ENCODE measurements at places on chromosomes 2 and 18.
A peak's percentile ranks its signal among the peaks of the same experiment; 100 is the strongest.

DNA sequence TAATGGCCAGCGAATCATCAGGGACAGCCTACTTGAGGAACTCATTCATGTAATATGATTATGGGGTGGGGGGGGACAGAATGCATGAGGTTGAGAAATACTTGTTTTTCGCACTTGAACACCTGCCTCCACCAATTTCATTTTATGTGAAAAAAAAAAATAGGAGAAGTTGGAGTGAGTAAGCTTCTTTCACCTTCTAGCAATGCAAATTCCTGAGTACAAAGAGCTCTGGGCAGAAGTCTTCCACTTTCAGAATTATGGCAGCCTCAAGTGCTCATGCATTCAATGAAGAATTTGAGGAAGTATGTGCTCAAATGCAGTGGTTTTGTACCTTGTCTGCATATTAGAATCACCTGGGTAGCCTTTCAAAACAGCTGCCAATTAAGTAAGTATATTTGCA lies 40.1 kb upstream of the GPD2 start:
- no peak for DNase-seq

DNA sequence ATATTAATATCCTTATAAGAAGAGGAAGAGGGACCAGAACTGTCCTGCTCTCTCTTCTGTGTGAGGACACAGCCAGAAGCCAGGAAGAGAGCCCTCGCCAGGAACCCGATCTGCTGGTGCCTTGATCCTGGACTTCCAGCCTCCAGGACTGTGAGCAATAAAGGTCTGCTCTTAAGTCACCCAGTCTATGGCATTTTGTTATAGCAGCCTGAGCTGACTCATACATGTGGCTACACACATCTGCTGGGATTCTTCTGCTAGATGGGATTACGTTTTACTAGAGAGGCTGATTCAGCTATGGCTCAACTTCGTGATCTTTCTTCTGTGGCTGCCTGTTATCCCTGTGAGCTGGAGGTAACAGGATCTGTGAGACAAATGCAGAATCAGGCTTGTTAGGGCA lies 29.6 kb downstream of the ARL4C start:
- DNase-seq = peak; percentile 65

- peak; percentile 87 for DNase-seq
Measured at GRCh38 chr2:118309946-118310680, 221.8 kb downstream of the INSIG2 start.

GRCh38 chr2:202035089-202035940 lies 1.7 kb downstream of the FZD7 start:
- DNase-seq = peak; percentile 90

GRCh38 chr2:126796931-126797621 lies 101.6 kb upstream of the TEX51 start:
- DNase-seq = no peak

- DNase-seq = peak; percentile 33
Measured at GRCh38 chr2:189540551-189540950, 40.0 kb downstream of the SLC40A1 start.

GRCh38 chr2:64581777-64582539 lies 57.8 kb downstream of the AFTPH start:
- DNase-seq = no peak

DNA sequence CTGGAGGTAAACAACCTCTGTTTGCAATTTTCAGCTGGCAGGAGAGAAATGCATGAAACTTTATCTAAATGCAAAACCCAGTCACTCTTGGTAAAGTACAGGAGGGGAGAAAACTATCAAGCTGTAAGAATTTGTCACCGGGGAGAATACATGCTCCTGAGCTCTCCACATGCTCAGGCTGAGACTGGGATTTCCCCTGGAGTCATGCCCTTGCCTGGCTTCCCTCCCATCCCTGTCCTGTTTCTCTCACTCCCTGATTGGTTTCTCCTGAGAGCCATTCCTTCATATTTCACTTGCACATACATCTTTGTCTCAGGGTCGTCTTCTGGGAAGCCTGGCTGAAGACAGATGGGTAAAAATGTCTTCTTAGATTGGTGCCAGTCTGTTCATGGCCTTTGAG lies 52.9 kb upstream of the SPATS2L start:
- DNase-seq = peak; percentile 60

- DNase-seq = peak; percentile 65
Measured at GRCh38 chr18:9516437-9517064, 41.2 kb downstream of the RALBP1 start.

GRCh38 chr2:112644155-112644932 lies 1.4 kb upstream of the SLC20A1 start:
- no peak for DNase-seq

DNA sequence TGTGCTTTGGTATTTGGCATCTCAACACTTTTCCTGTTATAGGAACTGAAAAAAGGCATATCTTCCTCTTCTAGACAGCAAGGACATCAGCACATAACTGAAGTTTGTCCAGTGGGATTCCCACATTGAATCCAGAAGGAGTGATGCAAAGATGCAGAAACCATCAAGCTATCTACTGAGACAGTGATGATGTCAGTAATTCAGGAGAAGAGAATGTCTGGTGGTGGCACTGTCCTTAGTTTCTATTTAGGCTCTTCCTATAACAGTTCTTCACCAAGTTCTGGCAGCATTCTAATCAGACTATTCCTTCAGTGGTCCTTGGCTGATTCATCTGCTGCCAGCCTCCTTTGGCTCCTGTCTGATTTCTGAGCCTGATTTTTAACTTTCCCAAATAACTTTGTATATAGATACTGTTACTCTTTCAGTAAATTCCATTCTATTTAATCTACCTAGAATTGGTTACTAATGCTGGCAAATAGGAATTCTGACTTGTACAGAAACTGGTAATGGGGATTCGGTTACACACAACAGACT lies 56.6 kb upstream of the AGPS start:
- DNase-seq = peak; percentile 55

GRCh38 chr18:33914399-33914798 lies 310.3 kb downstream of the NOL4 start:
- no peak for DNase-seq

DNA sequence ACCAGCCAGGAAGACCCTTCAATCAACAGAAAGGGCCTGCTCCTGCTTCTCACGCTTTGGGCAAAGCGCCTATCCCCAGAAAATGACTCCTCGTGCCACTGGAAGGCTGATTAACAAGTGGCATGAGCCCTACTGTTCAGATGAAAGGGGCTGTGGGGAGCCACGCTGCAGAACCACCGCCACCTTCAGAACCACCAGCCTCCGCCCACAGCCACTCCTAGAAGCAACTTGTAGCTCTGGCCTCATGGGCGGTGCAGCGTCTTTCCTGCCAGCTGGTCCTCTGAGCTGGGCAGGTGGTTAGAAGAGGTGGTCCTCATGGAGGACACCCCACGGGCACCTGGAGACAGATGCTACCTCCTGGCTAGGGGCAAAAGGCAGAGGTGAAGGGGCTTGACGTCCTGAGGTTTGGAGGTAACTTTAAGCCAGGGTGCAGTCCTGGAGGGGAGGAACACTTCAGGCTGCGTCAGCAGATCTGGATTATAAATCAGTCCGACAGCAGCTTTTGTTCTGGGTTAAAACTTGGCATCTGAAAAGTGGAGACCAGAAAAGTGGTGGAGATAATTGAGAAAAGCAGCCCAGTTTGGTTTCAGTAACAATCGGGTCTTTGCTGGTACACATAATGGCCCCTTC lies 861 bp upstream of the SEMA4C start:
- DNase-seq = peak; percentile 31

DNA sequence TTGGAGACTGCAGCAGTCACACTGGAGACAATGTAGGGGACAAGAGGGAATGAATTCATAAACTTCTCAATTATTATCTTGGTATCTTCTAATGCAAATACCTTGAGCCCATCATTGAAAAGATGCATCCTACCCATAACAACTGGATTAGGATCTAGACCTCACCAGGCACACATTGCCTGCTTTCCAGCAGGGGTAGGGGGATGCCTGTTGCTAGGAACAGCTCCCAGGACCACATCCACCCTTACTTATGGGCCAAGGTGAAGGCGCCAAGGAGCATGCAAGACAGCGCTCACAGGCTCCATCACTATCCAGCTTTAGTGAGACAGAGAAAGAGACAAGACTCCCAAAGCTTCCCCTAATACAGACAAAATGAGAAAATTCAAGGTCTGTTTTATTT lies 24.4 kb downstream of the KCTD1 start:
- no peak for DNase-seq

GRCh38 chr2:22536133-22536532 lies 848.8 kb upstream of the KLHL29 start:
- peak; percentile 3 for DNase-seq

Data from GM23248 (cell line).